ENCODE measurements at places on chromosomes 1 and 21.

GRCh38 chr1:93687542-93687941, 5.9 kb upstream of the BCAR3 start:
- no peak for DNase-seq

DNA sequence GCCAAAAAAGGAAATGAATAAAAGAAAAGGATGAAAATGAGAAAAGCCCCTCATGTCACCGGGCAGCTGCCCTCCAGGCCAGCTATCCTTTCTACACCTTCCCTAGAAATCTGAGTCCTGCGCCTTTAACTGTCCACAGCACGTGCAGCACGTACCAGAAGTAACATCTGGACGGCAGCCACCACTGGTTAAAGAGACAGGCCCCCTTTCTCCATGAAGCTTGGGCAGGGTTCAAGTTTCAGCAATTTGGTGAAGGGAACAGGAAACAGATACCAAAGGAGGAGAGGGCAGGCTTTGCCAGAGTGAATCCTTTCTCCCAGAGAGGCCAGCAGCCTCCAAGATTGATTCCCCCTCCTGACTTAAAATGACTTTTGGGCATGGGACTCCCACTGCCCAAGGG, 3.6 kb upstream of the KIAA2013 start:
- no peak for DNase-seq

DNA sequence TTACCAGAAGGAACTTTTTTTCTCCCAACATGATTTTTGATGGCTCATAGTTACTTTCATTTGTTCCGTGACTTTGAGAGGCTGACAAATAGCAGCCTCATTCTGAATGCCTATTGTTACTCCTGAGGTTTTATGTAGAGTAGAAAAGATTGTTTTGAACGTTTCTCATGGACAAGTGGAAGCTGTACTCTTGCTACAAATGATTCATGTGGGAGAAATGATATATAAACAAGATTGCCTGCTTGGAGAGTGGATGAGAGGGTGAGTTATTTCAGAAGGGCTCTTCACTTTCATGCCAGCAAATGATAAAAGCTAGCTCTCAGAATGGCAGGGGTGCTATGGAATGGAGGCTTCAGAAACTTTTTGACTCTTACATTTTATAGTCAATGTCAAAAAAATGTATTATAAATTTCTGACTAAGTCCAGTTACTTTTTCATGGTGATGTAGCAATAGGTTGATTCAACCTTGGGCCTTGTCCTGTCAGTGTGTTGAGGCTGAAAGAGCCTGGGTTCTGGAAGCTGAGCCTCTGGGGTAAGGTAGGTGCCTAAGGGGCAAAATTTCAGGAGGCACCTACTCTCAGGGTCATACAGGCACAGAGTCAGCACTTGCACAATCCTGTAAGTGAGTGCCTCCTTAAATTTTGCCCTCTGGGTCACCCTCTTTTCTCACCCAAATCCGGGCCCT, 19.4 kb downstream of the JUN start:
- DNase-seq, result no peak

GRCh38 chr1:22552021-22552420, 11.3 kb upstream of the EPHA8 start:
- no peak for DNase-seq

GRCh38 chr1:157994704-157995582, 1.5 kb downstream of the KIRREL1 start:
- no peak for DNase-seq

GRCh38 chr1:150895618-150896017, 8.7 kb downstream of the CTXND2 start:
- DNase-seq, result no peak

DNA sequence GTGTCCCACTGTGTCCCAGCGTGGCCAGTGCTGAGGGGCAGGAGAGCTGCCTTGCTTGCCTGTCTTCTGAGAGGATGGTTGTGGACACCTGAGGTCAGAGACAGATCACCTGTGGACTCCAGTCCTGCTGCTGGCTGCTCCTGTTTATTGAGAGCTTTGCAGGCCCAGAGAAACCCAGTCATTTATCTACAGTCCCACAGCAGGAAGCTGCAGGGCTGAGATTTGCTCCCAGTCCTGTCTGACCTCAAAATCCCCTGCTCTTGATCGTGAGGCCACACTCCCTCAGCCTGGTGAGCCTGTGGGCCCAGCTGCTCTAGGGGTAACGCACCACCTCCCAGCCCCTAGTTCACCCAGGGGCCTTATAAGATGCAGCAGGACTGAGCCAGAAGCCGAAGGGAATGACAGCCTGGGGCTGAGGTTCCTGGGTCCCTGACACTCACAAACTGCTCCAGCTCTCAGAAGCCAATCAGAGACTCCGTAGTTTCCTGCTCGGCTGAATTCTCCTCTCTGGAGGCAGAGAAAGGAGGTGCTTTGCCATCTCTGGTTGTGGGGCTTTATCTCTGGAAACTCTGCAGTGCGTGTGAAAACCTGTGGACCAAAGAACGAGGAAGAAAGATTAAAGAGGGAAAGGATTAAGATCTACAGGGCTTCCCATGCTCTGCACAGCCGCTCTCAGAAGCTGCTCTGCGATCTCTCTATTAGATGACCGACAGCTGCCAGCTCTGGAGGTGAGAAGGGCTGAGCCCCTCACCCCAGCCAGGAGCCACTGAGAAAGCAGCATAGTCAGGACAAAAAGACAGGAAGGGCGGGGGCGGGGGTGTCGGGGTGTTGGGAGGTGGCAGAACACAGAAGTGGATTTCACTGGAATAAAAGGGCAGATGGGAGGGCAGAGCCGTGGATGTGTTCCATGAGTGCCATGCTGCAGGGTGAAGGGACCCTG, 39.1 kb downstream of the UBIAD1 start:
- no peak for DNase-seq

- DNase-seq, result no peak
These were observed 43.3 kb upstream of the TSHB start for GRCh38 chr1:114986286-114986685.

DNA sequence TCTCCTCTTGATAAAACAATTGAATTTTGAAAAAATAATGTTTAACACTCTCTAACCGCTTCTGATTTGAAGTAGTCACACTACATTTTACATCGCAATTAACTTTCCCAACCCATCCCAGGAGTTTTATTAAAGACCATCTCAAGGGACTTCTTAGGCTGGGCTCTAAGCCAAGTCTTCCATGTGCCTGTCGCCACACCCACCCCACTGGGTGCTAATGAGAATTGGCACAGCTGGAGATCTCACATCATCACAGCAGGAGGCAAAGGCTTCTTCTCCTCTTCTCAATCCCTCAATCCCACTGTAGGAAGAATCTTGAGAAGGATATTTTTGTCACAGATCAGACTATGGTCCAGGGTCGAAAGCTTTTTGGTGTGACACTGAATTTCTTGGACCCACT, 328.9 kb downstream of the NUF2 start:
- DNase-seq, result no peak

DNA sequence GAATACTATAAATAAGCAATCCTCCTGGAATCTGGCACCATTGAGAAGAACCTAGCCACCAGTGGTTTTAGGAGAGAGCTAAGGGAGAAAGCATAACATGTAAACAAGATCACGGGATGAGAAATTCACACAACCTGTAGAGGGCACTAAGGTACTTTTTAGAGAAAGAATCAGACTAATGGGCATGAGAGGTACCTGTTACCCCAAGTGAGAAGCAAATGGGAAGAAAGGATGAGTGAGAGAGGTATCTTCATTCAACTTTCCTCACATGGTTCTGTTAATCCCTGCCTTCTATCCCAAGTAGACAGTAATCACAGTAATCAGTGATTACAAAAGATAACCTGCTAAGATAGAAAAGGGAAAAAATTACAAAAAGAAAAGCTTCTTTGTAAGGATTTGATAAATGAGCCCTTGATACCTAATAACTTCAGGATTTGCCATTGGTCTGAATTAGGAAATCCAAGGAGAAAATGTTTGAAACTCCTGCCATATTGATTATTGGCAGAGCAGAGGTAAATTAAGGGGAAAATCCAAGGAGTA, 251.1 kb upstream of the ADGRL2 start:
- DNase-seq, result no peak

DNA sequence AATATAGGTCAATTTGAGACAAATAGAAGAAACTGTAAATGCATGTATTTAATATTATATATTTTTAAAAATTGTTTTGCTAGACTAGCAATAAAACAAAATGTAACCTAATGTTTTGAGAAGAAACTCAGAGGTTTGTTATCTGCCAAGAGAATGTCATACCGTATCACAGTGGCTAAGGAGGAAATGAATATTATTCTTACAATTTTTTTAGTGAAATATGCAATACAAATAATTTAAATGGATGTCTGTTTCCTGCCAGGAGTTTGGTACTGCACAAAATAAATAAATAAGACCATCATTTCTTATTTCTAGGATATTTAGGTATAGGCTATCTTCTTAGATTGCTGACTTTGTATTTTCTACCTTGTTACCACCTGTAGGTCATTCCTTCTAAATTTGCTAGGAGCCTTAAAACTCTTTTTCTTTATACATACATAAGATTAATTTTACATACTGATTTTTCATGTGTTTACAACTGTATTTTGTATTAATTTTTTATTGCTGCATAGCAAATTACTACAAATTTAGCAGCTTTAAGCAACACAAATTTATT, 113.6 kb downstream of the NEK7 start:
- no peak for DNase-seq

Measured in activated CD4-positive, alpha-beta T cell treated with anti-CD3 and anti-CD28 coated beads for 4 hours (primary cell).